Hematopoietic multipotent progenitor cell treated with erythropoietin and hydrocortisone succinate and interleukin-3 and kit ligand, for 17 days (in vitro differentiated cells): ENCODE measurements at places on chromosomes 12 and 14.
A peak's percentile ranks its signal among the peaks of the same experiment; 100 is the strongest.

DNA sequence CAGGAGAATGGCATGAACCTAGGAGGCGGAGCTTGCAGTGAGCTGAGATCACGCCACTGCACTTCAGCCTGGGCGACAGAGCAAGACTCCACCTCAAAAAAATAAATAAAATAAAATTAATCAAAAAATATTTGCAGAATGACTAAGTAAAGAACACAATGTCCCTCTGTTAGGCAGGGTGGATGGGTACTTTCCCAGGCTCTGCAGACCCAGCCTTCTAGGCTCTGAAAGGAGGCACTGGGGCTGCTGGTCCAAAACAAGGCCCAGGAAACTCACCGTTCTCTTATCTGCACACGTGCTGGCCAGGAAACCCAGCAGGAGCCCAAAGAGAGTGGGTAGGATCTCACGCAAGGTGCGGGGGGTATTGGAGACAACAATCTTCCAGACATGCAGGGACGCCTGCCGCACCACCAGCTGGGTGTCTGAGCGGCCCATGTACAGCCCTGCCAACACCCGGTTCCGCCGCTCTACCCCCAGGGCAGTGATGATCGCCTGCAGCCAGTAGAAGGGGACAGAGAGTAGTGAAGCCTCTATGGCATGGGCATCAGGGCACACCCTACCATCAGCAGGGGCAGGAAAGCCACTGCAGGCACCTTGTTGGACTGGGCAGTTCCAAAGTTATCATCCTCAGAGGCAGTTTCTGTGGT lies 25.8 kb upstream of the RAB35 start:
- DNase-seq = no peak

- DNase-seq = no peak
These were observed 1808.9 kb upstream of the SEL1L start for GRCh38 chr14:83342590-83342989.

DNA sequence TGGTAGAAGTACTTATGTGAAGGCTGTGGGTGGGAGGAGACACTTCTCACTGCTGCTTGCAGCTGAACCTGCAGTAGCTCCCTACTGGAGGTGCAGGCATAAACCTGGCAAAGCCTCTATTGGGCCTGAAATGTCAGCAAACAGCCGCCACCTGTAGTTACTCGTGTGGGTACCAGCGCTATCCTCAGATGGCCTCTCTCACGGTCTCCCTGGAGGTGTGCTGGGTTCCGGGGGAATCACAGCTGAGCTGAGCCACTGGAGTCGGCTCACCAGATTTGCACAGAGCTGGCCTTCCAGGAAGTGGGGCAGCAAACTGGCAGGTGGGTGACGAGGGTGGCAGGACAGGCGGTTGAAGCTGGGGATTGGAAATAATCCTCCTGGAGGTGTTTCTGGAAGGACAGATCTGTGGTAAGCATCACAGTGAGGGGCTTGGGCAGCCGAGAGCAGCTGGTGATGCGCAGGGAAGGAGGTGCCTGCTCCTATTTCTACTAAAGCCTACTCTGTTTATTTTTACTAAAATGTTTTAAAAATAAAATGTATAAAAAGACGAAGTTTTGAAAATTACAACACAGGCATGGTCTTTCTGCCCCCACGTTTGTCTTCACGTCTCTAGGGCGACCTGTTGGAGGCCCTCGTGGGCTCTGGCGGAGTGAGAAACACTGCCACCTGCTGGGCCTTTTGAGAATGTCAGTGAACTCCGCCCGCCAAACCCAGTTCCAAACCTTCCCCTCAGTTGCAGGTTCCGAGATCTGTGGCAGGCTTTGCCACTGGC lies 67.8 kb upstream of the PLEKHG3 start:
- peak; percentile 61 for DNase-seq

- no peak for DNase-seq
These were observed 1.7 kb upstream of the DUSP6 start for GRCh38 chr12:89353823-89354611.

GRCh38 chr14:32075672-32076277 lies 1.3 kb upstream of the ARHGAP5 start:
- DNase-seq = no peak

DNA sequence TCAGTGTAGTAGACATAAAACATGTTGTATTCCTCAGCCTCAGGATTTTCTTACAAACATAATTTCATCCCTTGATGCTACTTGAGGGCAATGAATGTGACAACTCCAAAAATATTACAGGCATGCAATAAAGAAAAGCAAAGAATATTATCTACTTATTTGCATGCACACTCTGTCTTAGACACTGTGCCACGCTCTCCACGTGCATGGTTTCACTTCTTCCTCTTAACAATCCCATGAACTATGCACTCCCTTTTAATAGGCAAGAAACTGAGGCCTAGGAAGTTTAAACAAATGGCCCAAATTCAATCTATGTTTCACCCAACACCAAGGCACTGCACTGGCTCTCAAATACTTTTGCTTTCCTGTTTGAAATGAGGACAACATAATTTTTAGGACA lies 1.8 kb upstream of the PAH start:
- no peak for DNase-seq

DNA sequence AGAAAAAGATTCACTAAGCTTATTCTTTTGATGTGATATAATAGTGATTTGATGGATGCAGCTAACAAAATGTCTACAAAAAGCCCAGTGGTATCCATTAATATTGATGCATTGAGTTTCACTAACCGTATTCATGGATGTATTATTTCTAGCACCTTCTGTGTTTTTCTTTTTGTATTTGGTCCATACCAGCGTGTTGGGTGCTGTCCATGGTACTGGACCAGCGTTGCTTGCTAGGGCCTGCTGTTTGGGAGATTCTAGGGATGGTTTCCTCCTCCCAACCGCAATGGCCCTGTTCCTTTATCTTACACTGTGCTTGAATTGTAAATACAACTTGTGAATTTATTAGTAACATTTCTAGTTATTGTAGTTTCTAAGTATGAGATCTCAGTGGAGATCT lies 31.7 kb downstream of the ANO4 start:
- no peak for DNase-seq
